AG09309 (cell line): ENCODE measurements at places on chromosomes 2 and 18.

DNA sequence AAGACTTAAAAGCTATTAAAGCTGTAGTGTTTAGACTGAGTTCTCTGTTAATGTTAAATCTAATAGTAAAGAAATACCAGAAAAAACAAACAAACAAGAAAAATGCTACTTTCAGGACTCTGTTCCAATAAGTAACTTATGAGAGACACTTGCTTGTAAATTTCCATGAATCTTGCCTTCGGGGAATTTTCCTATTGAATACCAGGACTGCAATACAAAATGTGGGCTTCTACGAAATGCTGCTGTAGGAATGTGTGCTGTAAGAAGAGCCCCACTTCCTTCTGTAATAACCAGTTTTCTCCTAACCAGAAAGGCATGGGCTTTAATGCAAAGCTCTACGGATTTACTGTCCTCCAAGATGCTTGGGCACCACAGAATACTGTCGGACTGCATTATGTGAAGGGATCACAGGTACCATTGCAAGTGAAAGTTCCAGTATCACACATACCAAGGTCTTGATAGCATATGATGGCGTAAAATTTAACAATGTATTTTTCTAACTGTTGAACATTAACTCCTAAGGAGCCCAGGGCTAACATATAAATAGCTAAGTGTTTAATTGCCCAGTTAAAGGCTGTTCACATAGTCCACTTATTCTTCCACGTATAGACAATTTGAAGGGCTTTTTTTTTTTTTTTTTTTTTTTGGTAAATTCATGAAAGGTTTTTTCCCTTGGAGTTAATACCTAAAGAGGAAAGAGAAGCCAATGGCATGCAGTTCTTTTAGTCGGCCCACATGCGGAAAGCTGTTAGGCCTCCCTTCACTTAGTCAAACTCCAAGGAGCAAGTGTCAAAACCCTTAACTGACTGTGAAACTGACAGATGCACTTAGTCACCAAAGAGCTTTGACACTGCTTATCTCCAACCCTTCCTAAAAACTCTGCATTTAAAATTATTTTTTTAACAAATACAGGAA lies 564.0 kb upstream of the POU3F3 start:
- DNase-seq = no peak

DNA sequence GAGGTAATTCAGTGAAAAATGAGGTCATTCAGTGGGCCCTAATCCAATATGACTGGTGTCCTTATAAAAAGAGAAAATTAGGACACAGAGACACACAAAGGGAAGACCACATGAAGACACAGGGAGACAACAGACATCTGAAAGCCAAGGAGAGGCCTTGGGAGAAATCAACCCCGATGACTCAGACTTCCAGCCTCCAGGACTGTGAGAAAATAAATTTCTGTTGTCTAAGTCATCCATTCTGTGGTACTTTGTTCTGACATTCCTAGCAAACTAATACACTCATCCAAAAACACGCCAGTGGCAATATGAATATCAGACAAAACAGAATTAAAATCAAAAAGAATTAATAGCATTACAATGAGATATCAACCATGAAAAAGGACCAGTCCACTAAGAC lies 303.7 kb downstream of the SS18 start:
- DNase-seq = peak; percentile 47

DNA sequence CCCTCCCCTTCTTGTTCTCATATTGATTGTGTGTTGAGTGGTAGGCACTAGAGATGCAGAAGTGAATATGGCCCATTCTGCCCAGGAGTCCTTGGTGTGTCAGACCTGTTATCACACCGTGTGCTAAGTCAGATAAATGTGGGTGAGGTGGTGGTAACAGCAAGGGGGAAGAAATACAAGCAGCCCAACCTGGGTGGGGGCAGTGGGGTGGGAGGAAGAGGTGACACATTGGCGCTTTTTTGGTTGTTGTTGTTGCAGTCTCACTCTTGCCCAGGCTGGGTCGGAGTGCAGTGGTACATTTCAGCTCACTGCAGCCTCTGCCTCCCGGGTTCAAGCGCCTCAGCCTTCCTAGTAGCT lies 12.8 kb downstream of the B3GNT2 start:
- DNase-seq = no peak

GRCh38 chr2:58065248-58065647 lies 18.6 kb downstream of the VRK2 start:
- DNase-seq = no peak

GRCh38 chr2:202432776-202433175 lies 56.6 kb downstream of the BMPR2 start:
- DNase-seq = no peak

- DNase-seq = no peak
These were observed 53.5 kb downstream of the MGAT5 start for GRCh38 chr2:134307334-134307733.

- peak; percentile 52 for DNase-seq
These were observed 3.9 kb upstream of the ZNF532 start for GRCh38 chr18:58860747-58861231.

- no peak for DNase-seq
These were observed 141.5 kb downstream of the FAM210A start for GRCh38 chr18:13584825-13585224.
